ENCODE measurements at places on chromosomes 12 and 14.

GRCh38 chr12:93311827-93312226 lies 65.9 kb upstream of the NUDT4 start:
- no peak for DNase-seq

- peak; percentile 66 for DNase-seq
These were observed 75.2 kb upstream of the LMO3 start for GRCh38 chr12:16681196-16681595.

GRCh38 chr12:56411781-56412639 lies 37.2 kb downstream of the TIMELESS start:
- no peak for DNase-seq

GRCh38 chr12:103680591-103681141 lies 93.6 kb downstream of the STAB2 start:
- DNase-seq, result no peak

DNA sequence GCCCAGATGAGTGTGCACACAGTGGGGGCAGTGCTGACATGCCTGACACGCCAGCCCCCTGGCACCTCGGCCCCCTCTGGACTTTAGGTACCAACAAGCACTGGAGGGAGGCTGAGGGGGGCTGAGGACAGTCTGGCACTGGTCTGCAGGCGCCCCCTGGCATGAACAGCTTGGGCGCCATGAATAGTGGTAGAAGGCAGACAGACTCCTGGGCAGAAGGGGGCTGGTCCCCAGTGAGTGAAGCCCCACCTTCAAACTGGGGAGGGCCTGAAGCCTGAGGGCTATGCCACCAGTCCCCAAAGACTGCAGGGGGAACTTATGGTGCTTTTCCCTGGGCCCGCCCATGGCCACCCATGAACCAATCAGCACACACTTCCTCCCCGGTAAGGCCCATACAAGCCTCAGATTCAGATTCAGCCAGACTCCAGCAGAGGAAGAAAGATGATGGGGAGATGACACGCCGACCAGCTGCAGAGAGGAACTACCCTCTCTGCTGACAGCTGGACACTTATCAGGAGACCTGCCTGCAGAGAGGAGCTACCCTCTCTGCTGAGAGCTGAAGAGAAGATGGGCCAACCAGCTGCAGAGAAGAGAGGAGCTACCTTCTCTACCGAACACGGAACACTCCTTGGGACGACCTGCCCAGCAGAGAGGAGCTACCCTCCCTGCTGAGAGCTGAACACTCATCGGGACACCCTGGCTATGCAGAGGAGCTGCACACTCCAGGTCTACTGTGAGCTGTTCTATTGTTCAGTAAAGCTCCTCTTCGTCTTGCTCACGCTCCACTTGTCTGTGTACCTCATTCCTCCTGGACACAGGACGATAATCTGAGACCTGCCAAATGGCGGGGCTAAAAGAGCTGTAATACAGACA lies 324.5 kb downstream of the PCNX1 start:
- no peak for DNase-seq
